ENCODE measurements at places on chromosomes 3 and 15.
A peak's percentile ranks its signal among the peaks of the same experiment; 100 is the strongest.

- no peak for DNase-seq
Measured at GRCh38 chr3:35946854-35947515, 307.7 kb downstream of the ARPP21 start.

- DNase-seq, result peak; percentile 21
Measured at GRCh38 chr3:182115328-182116015, 403.7 kb downstream of the SOX2 start.

DNA sequence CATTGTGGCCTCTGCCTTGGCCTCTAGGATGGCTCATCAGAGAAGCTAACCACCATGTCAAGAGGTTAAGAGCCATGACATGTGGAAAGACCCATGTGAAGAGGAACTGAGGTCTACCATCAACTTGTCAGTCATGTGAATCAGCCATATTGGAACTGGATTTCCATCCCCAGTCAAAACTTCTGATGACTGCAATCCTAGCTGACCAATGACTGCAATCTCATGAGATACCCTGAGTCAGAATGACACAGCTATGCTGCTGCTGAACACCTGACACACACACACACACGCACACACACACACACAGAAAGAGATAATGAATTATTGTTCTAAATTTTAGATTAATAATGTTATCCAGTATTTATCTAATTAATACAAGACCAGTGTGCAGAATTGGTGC is 337.5 kb upstream of the LMCD1 start:
- DNase-seq, result no peak

DNA sequence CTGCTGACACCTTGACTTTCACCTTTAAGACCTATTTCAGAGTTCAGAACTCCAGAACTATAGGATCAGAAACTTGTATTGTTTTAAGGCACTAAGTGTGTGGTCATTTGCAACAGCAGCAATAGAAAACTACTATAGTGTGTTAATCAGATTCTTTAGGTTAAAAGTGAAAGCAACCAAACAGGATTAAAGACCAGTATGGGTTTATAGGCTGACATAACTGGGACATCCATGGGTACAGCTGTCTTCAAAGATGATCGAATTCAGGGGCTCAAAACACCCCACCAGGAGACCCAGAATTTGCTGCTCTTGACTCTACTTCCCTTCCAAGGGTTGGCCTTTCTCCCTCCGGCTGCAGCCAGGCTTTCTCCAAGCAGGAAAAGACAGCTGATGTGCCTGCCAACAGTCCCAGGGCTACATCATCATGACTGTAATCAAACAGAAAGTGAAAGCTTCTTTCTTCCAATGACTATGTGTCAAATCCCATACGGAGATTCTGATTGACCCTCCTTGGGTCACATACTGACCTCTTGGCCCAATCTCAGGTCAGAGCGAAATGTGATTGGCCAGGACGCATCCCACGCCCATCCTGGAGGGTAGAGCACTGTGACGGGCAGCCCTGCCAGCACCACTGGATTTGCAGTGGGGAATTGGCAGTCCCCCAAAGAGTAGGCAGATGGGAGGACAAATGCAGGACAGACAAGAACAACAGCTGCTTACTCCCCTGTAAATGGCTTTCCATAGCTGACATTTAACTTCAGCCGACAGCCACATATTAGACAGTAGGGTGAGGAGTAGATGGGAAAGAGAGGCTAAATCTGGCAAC is 51.4 kb upstream of the RNF7 start:
- peak; percentile 53 for DNase-seq

DNA sequence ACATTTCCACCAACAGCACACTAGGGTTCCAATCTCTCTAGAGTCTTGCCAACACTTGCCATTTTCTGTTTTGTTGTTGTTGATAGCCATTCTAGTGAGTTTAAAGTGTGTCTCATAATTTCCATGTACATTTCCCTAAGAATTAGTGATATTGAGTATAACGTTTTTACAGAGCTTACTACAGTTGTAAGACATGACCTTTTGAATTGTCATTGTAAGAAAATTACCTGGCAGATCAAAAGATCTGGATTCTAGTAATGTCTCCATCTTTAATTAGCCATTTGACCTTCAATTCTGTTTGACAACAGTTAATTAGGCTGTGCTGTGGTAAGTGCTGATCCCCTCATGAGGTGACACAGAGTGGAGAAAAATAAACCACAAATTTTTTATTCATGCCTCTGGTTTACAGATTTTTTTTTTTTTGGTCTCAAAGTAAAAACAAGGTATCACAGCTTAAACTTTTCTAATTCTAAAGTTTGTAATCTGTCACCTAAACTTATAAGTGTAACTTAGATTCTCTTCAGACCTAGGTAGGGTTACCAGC is 20.9 kb downstream of the MCTP2 start:
- no peak for DNase-seq

DNA sequence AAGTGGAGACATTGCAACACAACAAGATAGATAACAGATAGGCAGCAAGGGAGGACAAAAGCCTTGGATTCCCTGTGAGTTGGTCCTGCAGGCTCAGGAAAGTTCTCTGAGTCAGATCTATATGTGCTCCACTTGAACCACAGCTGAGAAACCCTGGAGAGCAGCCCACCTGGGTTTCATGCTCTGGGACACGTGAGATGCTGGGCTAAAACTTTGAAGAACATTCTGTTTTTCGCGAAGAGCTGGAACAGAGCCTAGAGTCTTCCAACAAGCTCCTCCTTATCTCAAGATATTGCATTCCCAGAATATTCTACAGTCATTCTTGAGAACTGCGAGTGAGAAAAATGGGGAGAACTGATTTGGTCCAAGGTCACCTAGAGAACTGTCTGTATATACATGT is 583.0 kb upstream of the ROBO1 start:
- DNase-seq, result no peak

GRCh38 chr15:81507831-81508230 is 133.8 kb upstream of the TMC3 start:
- DNase-seq, result peak; percentile 43

DNA sequence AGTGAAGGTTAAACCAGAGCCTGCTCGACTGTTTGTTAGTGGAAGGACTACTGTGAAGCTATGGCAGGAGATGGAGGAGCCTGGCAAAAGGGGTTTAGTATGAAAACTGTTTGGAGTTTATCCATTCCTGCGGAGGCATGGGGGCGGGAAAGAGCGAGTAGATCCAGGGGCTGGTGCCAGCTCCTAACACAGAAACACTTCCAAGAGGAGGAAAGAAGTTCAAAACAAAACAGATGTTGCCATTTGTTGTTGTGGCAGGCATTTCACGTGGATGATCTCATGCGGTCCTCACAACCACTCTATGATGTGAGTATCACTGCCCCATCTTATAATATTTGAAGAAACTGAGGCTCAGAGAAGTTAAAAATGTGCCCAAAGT is 30.7 kb upstream of the KY start:
- no peak for DNase-seq

- DNase-seq, result no peak
Measured at GRCh38 chr3:197847866-197848401, 56.9 kb downstream of the LRCH3 start.

DNA sequence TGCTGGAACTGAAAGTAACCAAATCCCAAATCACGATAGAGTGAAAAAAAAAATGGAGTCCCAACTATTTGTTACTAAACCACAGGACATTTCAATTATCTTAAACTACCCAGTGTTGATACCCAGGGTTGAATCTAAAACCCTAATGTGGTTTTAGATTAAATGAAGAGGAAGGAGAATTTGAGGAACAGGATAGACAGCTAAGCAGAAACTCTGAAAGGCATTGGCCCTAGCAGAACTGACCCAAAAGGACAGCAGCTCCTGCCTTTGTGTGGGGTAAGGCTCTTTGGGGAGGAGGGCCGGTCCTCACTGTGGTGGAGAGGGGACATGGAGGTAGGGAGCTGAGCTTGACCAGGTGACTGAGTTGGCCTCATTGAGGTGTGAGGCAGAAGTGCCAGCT is 30.7 kb upstream of the SNRK start:
- DNase-seq, result no peak

DNA sequence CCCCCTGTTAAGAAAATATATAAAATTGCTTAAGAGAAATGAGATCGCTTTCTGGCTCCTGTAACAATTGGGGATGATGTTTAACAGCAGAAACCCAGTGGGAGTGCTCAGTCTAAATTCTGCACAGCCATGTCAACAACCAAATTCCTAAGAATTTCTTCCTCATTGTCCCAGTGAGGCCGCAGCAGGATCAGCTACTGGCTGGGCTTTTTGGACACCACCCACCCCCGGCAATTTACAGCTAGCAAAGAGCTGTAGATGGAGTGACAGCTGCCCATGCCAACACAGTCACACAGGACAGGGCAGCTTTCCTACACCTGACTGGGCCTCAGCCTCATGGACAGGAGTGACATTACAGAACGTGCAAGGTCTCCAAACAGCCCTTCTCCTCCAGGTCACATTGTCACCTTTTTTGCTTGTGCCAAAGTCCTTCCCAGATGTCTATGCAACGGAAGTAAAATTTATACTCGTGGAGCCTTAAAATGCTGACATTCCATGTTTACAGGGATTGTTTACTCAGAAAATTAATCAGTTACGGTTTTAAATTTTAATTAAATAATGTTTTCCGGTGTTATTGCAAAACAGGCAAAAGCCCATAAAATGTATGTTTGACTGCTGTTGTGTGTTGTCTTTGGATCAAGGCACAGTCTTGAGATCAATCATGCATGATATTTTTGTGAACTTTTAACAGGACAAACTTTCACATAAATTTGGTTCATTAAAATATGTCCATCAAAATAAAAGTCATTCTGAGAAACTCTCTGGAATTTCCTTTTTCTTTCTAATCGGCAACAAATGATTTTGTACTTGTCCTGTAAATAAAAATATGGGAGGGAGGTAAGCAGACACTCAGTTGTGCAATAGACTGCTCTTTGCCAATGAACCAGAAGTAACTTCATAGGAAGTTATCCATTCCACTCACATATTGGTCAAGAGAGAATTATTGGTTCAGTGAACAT is 943.2 kb downstream of the MCTP2 start:
- DNase-seq, result no peak

DNA sequence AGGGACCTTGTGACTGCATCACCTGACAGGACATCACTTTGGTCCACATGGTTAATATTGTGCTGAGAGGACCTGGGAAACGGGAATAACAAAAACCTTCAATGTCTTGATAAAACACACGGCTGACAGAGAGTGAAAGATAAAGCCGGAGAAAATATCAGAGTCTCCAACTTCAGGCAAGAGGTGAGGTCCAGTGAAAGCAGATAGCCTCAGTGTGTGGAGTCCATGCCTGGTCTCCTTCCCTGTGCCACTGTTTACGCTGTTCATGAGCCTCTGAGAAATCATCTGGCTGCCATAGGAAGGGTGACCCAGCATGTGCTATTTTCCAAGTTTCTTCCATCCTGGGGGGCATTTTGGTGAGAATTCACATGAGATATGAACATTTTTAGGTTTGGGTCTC is 39.8 kb downstream of the CCR3 start:
- no peak for DNase-seq

DNA sequence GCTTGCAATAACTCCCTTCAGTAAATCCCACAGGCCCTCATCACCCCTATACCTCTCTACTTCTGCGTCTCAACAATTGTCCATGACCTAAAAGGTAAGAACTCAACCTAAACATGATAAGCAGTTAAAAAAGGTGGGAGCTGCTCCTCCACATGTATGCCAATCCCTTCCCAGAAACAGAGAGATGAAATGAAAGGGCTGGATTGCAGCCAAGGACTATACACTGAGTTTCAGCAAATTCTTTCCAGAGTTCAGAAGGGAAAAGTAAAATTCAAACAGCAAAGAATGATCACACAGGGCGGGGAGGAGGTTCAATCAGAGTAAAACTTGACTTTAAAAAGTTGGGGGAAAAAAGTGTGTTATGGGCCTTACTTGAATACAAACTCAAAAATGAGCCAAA is 27.5 kb downstream of the PLOD2 start:
- DNase-seq, result no peak

DNA sequence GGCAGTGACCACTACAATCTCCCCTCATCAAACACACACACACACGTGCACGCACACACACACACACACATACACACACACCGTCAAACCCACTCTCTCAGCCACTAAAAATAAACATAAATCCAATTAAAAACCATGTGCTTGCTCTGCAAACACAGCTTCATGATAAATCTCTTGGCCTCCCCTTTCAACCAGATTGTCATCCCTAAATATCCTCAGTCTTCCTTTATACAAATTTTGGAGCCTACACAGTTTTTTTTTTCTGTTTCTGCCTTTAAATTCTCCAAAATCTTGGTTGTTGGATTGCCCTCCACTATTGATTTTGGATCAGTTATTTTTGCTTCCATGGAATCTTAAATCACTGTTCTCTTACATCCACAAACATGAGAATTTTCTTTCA is 245.6 kb downstream of the SATB1 start:
- no peak for DNase-seq

DNA sequence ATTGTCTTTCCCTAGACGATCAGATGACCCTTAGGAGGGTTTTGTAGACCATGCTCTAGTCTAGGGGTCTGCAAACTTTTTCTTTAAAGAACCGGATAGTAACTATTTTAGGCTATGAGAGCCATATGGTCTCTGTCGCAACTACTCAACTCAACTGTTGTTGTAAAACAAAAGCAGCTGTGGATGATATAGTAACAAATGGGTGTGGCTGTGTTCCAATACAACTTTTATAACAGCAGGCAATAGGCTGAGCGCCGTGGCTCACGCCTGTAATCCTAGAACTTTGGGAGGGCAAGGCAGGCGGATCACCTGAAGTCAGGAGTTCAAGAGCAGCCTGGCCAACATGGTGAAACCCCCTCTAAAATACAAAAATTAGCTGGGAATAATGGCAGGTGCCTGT is 6.1 kb upstream of the CMTM6 start:
- no peak for DNase-seq

- no peak for DNase-seq
Measured at GRCh38 chr3:42503251-42503924, 945 bp downstream of the VIPR1 start.
